Thoracic aorta (tissue), 2 donors: ENCODE measurements at places on chromosomes 13 and 19.
A peak's percentile ranks its signal among the peaks of the same experiment; 100 is the strongest.

DNA sequence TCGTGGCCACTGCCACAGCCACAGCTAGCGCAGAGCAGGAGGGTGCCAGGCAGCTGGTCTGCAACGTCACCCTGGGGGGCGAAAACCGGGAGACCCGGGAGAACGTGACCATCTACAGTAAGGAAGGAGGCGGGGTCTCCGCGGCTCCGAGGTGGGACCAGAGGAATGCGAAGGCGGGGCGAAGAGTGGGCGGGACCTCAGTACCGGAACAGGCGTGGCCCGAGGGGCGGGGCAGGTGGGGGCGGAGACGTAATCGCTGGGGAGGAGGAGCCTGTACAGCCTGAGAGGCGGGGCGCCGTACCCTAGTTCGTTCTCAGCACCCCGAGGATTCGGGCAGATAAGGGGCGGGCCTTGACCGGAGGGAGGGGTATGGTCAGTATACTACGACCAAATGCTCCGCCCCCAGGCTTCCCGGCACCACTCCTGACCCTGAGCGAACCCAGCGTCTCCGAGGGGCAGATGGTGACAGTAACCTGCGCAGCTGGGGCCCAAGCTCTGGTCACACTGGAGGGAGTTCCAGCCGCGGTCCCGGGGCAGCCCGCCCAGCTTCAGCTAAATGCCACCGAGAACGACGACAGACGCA lies 2.5 kb downstream of the ICAM5 start:
- DNase-seq: peak; percentile 28

- no peak for DNase-seq
Observed at GRCh38 chr13:48194379-48194754, 38.6 kb upstream of the ITM2B start.

DNA sequence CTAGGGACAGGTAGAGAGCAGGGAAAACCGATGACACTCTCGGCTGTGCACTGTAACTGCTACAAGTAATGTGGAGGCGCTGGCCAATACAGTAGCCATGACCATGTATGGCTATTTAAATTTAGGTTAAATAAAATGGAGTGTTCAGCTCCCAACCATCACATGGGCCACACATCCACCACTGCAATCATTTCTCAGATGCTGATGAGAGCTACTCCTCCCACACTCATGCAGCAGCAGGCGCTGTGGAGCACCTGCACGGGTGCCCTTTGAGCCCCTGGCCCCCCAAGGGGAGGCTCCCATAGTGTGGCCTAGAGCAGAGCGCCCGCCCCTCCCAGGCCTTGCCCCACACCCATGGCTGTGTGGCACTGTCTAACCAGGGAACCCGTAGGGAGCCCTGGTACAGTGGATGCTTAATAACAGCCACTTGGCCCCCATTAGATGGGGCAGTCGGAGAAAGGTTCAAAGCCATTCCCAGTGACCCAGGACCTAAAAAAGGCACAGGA lies 6.0 kb downstream of the ACP4 start:
- DNase-seq: no peak

DNA sequence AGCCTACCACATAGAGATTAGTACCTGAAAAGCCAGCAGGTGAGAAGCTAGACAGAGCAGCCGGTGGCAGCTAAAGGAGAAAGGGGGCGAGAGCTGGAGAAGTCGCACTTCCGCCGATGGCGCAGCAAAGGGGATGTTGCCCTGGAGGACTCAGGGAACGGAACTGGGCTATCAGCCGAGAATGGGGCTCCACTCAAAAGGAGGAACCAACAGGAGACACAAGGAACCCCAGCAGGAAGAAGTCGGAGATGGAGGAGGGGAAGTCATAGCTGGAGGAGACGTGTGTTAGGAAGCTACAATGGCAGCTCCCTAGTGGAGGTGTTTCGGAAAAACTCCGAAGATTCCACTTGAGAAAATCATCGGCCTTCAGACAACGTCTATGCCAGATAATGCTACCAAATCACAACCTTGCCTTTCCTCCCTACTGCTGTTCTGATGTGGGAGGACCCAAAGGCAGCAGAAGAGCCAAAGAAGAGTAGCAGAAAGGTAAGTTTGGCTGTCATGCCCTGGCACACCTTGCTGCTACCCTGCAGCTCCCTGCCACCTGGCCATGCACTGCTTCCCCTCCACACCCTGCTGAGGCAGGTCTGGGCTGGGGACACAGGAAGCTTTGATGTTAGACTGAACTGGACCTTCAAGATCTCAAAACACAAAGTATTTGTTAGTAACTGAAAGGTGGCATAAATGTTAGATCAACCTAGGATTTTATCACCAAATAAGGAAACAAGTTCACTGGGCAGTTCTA lies 127.9 kb downstream of the DLEU7 start:
- no peak for DNase-seq

DNA sequence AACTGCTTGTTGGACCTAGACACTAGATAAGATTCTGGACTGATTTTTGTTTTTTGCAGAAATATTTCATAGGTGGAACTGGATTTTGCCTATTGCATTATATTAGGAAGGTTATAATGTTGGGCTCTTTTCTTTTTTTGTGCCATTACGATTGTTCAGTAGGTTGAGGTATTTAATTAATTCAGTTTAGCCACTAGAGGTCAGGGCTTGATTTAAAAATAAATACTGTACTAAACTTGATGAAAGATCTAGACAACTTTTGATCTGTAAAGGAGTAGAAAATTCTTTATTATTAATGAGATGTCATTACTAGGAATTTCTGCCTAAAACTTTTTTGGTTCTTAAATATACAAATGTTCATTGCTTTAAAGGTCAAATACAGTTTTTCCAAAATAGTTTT lies 15.2 kb upstream of the SUPT20H start:
- DNase-seq: no peak

- no peak for DNase-seq
Observed at GRCh38 chr19:37983153-37983552, 76.1 kb downstream of the SIPA1L3 start.

- DNase-seq: no peak
Observed at GRCh38 chr13:27663947-27664346, 42.3 kb downstream of the POLR1D start.

DNA sequence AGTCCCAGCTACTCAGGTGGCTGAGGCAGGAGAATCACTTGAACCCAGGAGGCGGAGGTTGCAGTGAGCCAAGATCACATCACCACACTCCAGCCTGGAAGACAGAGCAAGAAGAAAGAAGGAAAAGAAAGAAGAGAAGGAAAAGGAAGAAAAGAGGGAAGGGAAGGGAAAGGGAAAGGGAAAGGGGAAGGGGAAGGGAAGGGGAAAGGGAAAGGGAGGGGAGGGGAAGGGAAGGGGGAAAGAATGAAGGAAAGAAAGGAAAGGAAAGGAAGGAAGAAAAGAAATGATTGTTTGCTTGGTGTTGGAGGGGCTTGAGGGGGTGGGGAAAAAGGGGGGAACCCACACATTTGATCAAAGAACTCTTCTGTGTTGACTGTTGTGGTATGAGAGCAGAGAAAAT lies 10.0 kb downstream of the PMIS2 start:
- DNase-seq: no peak

DNA sequence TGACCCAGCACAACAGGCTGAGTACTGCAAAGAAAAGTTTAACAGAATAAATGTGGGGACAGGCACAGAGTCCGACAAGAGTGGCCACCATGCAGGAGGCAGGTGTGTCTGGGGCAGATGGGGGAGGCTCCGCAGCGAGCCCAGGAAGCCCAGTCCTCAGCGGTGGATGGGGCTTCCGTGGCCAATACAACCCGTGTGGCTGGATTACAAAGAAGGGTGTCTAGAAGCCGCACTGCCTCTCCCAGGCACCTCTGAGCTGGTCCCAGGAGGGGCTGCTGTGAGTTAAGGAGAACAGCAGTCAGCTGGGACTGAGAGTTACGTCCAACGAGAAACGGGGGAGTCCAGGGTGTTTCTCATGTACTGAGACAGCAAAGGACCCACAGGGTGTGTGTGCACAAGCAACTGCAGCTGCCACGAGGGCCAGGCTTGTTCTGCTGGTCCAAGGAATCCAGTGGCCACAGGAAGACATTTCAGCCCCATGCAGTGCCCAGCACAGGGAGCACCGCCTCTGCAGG lies 70.2 kb downstream of the SPACA7 start:
- no peak for DNase-seq

GRCh38 chr13:92972751-92973150 lies 253.9 kb upstream of the GPC6 start:
- DNase-seq: no peak

DNA sequence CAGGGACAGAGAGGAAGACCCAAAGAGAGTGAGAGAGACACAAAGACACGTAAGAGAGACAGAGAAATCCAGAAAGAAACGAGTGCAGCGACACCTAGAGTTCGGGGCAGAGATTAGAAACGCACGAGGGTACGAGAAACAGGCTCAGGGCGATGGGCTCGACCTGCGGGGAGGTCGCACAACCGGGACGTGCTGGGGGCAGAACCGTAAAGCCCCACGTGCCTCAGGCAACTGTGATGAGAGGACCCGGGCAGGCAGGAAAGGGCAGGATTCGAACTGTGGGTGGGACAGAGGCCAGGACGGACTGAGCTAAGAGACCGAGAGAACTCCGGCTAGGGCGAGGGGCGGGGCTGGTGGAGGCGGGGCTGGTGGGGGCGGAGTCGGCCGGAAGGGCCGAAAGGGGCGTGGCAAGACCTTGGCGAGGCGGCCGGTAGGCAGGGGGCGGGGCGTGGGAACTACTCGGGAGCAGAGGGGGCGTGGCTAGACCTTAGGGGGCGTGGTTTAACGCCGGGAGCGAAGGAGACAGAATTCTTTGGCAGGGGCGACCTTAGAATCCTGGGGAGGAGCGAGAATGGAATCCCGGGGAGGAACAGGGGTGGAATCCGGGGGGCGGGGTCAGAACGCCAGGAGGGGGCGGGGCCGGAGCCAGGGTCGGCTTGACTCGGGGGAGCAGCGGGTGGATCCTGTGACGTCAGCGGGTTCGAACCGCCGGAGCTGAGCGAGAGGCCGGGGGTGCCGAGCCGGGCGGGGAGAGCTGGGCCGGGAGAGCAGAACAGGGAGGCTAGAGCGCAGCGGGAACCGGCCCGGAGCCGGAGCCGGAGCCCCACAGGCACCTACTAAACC lies at the start of gene NECTIN2:
TSS of gene NECTIN2 (plus strand) at position 686 of the 843 bp plus-strand sequence. CDS start 229 bp downstream, outside the sequence.
- peak; percentile 100 for DNase-seq

DNA sequence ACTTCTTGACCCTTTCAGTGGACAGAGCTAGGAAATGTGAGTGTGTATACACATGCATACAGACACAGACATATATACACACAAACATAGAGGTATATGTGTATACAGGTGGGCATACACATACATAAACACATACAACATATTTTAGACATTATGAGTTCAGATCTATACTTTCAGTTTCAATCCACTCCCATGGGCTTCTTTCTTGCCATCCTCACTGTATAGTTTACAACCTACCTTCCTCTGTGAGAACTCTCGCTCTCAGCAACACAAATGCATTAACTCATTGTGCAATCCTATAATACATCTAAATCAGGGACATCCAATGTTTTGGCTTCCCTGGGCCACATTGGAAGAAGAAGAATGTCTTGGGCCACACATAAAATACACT lies 21.2 kb upstream of the SCEL start:
- DNase-seq: no peak

- no peak for DNase-seq
Observed at GRCh38 chr19:55080968-55081769, 5.5 kb downstream of the EPS8L1 start.

DNA sequence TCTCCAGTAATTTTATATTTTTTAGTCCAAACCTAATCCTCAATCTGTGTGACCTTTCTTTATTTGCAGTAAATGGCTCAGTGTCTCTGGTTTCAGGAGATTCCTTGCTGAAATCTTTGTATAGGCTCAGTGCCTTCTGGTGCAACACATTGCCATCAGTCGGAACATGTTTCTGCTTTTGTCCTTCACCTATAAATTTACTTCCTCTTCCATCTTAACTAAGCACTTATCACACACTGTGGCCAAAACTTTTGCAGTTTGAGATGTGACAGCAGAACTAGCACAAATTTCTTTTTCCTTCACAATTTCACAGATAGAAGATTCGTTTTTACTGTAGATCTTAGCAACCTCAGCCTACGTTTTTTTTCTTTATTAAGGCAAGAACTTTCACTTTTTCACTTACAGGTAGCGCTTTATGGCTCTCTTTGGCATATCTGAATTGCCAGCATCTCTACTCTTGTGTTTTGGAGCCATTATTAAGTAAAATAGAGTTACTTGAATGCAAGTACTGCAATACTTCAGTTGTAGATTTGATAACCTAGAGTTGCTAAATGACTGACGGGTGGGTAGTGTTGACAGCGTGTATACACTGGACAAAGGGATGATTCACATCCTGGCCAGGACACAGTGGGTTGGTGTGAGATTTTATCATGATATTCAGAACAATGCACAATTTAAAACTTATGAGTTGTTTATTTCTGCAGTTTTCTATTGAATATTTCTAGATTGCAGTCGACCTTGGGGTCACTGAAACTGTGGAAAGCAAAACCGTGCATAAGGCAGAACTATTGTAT lies 44.3 kb downstream of the NDFIP2 start:
- DNase-seq: no peak

DNA sequence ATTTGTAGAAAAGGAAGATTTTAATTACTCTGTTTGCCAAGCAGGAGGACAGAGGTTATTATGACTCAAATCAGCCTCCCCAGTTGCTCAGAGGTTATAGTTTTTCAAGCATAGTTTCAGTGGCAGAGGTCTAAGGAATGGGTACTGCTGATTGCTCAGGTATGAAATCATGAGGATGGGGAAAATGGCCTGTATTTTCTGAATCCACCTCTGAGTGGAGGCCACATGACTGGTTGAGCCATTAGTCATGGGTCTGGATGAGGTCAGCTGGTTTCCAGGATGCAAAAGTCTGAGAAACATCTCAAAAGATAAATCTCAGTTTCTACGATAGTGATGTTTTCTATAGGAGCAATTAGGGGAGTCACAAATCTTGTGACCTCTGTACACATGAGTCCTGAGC lies 62.8 kb upstream of the CEACAM8 start:
- DNase-seq: no peak

DNA sequence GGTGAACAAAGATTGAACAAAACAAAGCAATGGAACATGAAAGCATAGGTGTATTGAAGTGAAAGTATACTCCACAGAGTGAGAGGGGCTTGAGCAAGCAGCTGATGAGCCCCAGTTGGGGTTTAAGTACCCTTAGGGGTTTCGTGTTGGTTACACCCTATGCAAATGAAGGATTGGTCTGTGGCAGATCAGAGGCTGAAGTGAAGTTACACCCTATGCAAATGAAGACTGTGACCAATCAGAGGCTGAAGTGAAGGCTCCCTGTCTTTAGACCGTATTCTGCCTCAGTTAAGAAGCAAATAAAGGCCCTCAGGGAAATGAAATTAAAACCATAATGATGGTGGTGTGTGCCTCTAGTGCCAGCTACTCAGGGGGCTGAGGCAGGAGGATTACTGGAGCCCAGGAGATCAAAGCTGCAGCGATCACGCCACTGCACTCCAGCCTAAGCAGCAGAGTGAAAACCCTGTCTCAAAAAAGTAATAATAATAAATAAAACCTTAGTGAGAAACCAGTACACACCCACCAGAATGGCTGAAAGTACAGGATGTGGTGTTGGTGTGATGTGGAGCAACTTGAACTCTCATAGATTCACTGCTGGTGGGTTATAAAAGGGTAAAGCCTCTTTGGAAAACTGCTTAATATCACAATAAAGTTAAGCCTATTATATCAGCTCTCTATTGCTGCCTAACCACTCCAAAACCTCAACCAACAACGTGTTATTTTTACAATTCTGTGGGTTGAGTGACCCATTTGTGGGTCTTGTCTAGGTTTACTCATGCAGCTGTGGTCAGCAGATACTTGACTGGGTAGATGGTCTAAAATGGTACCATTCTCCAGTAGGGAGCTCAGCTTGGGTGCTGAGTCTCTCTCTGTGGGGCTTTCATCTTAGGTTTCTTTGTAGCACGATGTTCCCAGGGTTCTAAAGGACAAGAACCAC lies 12.8 kb upstream of the UPF3A start:
- DNase-seq: no peak

GRCh38 chr13:33016414-33017322 lies at the start of gene KL:
Gene KL, plus strand, starts transcription at chr13:33016423. Its CDS starts 18 bp downstream, at chr13:33016441.
- DNase-seq: no peak

- DNase-seq: no peak
Observed at GRCh38 chr13:74024856-74025255, 109.3 kb downstream of the KLF12 start.
